Stimulated activated CD8-positive, alpha-beta memory T cell treated with anti-CD3 and anti-CD28 coated beads, Interleukin-2, amount 100 ng/mL, for 48 hours (primary cell): ENCODE measurements at places on chromosomes 3 and 15.

DNA sequence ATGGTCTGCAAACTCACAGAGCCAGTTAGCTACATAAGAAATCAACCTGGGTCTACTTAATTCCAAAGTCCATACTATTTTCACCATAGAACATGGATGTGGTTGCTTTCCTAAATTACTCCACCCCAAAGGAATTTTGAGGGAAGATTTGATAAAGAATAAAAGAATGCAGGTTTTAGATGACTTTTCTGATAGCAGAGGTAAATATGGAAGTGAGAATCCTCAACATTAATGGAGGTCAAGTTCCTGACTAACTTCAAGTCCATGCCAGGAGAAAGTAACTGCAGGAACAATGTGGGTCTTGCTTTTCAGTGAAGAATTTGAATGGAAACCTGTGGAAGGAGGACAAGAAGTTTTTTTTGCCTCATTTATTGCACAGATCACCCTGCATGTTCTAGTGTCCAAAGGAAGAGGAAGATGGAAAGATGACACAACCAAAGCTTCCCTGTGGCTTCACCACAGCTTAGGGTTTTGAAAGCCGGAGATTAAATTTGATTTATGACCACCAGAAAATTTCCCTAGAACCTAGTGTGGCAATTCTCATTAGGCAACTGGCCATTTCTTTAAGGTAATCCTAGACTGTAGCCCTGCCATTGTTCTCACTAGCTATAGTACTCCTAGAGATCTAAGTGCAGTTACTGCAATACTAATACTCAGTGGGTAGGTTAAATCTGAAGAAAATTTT, 429.7 kb downstream of the RAP2B start:
- DNase-seq: no peak

DNA sequence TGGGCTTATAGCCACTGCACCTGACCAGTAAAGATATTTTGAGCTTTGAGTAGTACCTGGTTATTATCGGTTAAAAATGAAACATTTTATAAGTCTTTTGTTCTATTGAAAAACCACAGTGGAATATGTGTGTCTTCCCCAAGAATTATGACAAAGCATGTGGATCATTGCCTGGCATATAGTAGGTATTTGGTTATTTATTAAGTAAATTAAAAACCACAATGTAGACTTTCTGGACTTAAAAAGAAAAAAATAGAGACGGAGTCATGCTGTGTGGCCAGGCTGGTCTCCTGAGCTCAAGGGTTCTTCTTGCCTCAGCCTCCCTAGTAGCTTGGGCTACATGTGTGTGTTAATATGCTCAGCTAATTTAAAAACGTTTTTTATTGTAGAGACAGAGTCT, 43.5 kb downstream of the UBE2E2 start:
- no peak for DNase-seq

DNA sequence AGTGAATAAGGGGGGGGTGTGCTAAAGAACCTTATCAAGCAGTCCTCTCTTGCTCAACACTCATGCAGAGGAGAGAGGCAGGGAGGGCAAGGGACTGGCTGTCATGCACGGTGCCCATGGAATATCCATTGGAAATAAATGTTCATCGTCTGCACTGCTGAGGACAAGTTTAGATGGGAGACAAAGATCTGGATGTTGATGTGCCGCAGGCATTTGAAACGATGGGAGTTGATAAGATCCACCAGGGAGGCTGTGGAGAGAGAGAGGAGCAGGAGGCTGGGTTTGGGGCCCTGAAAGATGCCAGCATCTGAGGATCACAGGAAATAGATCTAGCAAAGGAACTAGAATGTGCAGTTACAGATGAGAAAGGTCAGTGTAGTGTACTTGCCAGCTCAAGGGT, 76.2 kb downstream of the CEP63 start:
- DNase-seq: no peak

- DNase-seq: no peak
Observed at GRCh38 chr3:161484226-161484625, 12.4 kb upstream of the OTOL1 start.

DNA sequence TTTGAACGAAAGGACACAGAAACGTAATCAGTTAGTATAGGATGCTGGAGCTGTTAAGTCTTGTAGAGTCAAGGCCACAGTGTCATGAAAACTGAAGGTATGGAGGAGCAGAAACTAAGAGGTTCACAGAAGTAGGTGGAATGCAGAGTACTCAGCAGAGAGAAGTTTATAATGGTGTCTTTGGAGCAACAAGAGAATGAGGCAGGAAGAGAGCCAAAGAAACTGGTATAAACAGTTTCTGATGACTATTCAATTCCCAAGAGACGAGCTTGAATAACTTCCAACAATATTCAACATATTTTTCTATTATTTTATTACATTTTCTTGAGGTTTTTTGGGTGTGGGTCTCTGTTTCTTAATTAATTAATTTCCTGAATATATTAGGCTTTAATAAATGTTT, 29.6 kb downstream of the GALK2 start:
- no peak for DNase-seq

- DNase-seq: no peak
Observed at GRCh38 chr15:73982222-73982962, 9.7 kb downstream of the STOML1 start.
